ENCODE measurements at places on chromosomes 16 and 17.

DNA sequence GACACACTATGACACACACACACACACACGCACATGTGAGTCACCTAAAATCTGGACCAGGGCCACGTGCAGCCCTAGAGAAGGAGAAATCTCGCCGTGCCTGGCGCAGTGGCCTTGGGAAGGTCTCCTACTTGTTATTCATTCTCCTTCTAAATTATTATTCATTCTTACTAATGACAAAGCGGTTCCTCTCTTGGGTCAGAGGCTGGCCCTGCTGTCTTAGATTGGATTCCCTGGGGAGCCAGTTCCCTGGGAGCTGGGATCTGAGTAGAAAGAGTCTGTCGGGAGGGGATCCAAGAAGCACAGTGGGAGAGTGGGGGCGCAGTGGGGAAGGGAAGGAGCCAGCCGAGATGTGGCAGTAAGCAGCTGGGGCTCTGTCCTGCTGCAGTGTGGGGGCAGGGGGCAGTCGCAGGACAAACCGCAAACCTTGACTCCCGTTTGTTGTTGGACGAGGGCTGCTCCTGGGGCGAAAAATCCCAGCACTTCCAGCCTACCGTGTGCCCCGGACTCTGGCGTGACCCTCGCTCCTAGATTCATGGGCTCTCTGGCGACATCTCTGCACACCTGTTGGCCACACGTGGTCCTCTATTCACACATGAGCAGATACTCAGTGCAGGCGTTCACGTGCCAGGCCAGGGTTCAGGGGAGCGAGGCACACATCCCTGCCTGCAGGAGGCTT is 18.7 kb upstream of the JPH3 start:
- no peak for DNase-seq

- no peak for DNase-seq
Observed at GRCh38 chr17:17732444-17732843, 51.2 kb downstream of the RAI1 start.

DNA sequence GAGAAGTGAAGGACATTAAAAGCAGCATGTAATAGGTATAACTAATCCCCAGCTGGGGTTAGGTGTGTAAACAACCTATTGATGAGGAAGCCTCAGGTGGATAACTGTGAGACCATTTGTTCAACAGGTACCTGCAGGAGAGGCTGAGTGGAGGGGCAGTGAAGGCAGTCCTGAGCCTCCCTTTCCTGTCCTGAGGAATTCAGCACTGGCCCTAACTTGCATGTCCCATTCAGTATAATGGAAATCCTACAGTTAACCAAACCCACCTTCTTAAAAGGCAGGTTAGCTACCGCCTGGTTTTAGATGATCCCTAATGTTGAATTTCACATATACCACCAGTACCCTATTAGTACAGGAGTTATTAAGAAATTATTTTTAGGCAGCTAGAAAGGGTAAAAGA is 225.9 kb upstream of the GOT2 start:
- DNase-seq, result no peak

DNA sequence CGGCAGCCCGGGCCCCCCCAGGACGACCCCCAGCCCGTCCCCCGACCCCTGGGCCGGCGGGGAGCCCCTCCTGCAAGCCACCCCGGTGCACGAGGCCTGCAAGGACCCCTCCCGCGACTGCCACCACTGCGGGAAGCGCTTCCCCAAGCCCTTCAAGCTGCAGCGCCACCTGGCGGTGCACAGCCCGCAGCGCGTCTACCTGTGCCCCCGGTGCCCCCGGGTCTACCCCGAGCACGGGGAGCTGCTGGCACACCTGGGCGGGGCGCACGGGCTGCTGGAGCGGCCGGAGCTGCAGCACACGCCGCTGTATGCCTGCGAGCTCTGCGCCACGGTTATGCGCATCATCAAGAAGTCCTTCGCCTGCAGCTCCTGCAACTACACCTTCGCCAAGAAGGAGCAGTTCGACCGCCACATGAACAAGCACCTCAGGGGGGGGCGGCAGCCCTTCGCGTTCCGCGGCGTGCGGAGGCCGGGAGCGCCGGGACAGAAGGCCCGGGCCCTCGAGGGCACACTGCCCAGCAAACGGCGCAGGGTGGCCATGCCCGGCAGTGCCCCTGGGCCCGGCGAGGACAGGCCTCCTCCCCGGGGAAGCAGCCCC is 15.6 kb upstream of the ZFPM1 start:
- no peak for DNase-seq

GRCh38 chr17:81035521-81036196 is 708 bp downstream of the BAIAP2 start:
- peak; percentile 60 for DNase-seq

GRCh38 chr17:794876-795275 is 12.7 kb downstream of the MRM3 start:
- DNase-seq, result no peak

DNA sequence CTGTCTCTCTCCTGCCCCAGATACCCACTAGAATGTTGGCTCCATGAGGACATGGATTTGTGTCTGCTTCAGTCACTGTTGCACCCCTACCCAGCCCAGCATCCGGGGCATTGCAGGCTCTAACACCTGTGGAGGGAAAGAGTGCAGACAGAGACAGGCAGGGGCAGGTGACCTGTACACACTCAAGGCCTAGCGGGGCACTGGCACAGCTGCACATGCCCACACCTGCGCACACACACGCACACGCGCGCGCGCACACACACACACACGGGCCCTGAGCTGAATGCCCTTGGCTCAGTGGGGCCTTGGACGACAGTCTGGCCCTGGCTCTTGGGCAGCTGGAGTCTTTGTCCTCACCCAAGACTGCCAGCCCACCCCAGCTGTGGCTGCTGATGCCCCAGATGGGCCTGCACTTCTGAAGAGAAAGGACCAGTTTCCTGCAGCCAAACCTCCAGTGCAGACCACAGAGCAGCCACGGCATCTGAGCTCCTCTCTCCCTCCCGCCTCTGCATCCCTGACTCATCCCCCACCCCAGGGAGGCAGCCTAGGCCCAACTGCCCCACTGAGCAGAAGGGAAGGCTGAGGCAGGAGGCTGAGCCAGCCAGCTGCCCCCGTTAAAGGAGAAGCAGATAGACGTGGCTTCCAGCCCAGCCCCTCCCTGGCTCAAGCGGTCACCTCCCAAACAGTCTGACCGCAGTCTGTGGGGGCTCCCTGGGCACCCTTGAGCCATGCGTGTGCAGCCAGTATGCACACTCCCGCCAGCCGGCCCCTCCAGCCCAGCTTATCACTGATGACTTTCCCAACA is 12.3 kb upstream of the RAI1 start:
- peak; percentile 67 for DNase-seq

GRCh38 chr16:55821210-55821609 is 11.7 kb downstream of the CES1 start:
- no peak for DNase-seq

DNA sequence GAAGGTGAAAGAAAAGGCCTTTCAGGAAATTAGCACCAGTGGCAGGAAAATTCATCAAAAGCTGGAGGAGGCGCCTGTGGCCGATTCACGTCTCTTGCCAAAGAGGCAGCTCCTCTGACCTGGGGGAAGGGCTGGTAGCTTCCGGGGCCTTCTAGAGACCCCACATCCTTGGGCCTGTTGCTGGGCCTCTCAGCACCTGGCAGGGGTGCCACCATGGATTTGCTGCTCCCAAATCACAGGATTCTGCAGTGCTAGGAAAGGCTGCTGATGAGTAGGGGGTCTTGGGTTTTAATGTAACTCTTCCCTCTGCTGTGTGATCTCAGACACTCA is 11.6 kb upstream of the CBFB start:
- DNase-seq, result no peak

DNA sequence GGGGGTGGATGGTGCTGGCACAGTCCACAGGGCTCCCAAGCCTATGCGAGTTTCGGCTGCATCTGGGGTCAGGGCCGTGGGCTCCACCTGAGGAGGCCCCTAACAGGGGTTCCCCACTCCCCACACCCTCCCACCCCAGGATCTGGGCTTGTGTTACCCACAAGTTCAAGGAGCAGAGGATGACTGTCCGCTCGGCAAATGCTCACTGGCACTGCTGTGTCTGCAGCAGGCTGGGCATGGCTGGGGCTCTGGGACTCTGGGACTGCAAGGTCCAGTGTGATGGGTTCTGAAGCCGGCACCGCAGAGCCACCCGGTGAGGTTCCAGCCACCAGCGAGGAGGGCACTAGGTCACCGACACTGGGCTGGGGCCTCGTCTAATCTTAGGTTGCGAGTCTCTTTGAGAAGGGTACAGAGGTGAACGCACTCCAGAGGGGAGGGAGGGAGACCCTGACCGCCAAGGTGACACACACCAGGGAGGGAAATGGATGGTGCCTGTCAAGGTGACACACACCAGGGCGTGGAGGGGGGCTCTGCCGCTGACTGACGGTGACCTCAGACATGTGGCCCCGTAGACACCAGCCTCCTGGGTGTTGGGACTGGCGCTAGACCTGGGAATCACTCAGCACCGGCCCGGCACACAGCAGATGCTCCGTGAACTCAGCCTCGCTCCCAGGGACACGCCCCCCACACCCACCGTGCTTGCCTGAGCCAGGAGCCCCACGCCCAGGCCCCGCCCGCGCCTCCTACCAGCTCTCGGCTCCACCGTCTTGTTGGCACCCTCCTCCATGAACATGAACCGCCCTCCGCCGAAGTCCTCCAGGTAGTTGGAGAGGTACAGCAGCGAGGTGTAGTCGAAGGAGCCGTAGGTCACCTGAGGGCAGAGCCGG is 20.5 kb upstream of the HEXD start:
- peak; percentile 31 for DNase-seq

GRCh38 chr17:37844158-37844976 is 79.8 kb upstream of the TBC1D3K start:
- no peak for DNase-seq

- DNase-seq, result no peak
Observed at GRCh38 chr17:80413771-80414507, 1.0 kb upstream of the ENDOV start.

DNA sequence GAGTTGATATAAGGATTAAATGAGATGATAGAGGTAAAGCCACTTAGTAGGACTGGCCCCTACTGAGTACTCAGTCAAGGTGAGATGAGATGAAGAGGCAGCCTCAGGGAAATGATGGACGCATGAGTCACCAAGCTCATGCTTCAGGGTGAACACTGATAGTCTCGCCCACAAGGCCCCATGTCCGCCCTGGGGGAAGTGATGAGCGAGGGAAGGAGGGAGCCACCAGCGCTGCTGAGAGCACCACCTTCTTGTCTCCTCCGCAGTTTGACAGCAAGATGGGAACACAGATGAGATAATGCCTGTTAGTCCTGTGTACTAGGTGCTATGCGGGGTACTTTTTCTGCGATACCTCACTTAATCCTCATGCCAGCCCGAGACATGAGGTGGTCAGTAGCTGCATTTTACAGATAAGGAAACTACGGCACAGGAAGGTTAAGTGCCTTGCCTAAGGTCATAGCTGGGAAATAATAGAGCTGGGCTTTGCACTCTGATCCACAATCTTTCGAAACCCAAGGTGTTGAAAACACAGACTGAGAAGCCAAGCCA is 383.0 kb downstream of the CPPED1 start:
- no peak for DNase-seq

- no peak for DNase-seq
Observed at GRCh38 chr16:88855176-88855575, 1.6 kb downstream of the GALNS start.

DNA sequence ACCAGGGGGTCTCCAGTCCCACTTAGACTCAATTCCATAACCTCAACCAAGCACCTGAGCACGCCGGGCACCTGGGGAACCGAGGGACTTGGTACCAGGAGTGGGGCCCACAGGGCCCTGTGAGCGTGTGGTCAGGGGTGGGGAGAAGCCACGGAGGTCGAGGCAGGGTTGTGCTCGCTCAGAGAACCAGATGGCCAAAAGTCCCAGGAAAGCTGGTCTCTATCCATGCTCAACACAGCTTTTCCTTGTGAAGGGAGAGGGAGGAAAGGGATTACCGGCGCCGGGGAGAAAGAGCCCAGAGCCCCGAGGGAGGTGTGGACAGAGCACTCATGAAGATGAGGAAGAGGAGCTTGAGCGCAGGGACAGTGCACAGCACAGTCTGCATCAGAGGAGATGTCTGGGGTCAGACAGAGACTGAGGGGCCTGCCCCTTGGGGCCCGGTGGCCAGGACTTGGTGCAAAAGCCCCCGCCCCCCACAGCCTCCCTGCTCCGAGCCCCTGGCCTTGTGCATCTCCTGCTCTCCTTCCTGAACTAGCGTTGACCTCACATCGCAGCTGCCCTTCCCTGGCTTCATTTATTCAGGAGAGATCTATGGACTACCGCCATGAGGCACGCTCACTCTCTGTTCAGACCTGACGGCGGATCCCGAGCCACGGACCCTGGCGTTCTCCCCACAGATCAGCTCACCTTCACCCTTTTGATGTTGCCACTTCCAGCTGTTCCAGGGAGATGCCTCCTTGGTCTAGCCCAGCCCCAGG is 355.4 kb upstream of the TNRC6C start:
- no peak for DNase-seq

- DNase-seq, result no peak
Observed at GRCh38 chr17:38727736-38728135, 2.4 kb upstream of the CISD3 start.

DNA sequence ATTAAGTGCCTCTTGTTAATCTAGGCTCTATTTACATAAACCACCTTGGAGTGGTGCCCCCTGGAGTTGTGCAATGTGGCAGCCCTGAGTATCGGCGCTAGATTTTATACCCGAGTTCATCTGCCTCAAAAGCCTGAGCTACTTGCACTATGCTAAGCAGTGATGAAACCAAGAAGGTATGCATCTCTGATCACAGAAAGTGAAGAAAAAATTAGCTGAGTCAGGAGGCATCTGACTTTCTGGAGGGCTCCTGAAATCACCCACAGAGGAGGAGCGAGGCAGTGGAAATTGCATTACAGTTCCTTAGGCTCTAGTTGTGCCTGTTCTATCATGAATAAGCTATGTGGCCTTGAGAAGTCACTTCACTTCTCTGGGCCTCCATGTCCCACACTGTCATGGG is 80.3 kb upstream of the PSMD7 start:
- DNase-seq, result no peak

DNA sequence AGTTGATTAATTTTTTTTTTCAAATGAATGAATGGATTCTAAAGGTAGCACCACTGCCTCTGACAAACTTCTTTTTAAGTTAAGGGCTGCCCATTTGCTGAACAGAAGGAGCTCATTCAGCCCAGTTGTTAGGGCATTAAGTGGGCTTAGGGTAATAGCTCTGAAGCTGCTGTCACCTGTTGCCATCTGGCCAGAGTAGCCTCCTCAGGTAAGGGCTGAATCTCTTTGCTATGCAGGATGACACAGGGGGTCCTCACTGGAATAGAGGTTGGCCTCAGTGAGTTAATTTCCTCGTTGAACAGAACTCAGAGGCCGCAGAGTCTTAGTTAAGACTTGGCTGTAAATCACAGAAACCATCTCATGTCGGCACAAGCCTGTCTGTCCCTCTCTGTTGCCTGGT is 232.8 kb downstream of the CCDC182 start:
- DNase-seq, result peak; percentile 20

All from SJCRH30 (cell line).